Stimulated activated CD4-positive, alpha-beta T cell treated with anti-CD3 and anti-CD28 coated beads, Interleukin-1b, Interleukin-23, amount 100 ng/mL, for 24 hours (primary cell): ENCODE measurements at places on chromosomes 4 and X.

DNA sequence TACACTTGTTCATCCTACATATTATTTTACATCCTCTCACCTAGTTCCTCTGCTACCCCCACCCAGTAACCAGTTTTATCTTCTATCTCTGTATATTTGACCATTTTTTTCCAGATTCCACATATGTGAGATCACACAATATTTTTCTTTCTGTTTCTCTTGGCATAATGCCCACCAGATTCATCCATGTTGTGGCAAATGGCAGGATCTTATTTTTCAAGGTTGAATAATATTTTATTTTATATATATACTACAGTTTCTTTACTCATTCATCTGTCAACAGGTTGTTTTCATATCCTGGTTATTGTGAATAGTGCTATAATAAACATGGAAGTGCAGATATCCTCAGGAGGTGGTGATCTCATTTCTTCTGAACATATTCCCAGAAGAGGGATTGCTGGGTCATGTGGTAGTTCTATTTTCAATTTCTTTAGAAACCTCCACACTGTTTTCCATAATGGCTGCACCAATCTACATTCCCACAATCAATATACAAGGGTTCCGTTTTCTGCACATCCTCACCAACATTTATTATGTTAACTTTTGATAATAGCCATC lies 48.2 kb downstream of the THAP9 start:
- no peak for DNase-seq

DNA sequence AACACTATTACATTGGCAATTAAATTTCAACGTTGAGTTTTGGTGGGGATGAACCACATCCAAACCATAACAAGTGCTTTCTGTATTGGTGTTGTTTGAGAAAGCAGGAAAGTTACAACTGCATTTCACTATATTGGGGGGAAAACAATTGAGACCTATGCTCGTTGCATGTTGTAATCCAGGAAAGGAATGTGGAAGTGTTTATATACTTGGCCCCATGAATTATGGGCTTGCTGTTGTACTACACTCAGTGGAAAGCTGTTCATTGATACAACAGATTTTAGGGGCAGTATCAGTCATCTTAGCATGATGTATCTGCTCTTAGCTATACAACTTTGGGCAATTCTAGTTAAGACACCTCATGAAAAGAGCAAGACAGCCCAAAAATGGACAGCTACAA lies 52.4 kb downstream of the KLHL5 start:
- no peak for DNase-seq

GRCh38 chr4:36332023-36332781 lies 50.8 kb downstream of the DTHD1 start:
- no peak for DNase-seq

- no peak for DNase-seq
Measured at GRCh38 chr4:188658958-188659522, 519.8 kb downstream of the TRIML1 start.

DNA sequence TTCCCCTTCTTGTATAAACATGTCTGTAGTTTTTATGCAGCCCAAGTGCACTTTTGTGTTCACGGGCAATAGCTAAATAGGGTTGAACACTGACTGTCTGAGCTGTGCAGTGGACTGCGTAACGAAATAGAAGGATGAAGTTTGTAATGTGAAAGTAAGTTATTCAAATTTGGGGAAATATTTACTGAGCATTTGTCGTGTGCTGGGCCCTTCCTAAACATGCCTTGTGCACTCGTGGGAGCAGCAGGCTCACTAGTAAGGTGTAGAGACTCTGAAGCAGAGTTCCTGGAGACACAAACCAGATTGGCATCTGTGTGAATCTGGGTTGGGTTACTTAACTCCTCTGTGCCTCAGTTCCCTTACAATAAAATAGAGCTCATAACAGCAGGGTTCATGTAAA lies 51.7 kb upstream of the C1QTNF7 start:
- no peak for DNase-seq
